ENCODE measurements at places on chromosomes 6 and 20.

DNA sequence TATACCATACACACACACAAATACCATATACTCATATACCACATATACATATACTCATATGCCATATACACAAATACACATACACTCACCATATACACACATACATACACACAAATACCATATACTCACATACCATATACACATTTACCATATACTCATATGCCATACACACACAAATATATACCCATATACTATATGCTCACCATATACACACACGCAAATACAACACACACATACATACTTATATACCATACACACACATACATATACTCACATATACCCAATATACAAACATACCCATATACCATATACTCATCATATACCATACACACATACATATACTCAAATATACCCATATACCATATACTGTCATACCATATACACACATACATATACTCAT, 99.2 kb downstream of the ZMYND8 start:
- no peak for DNase-seq

- no peak for DNase-seq
Measured at GRCh38 chr6:92495242-92495641, 924.1 kb downstream of the EPHA7 start.

- no peak for DNase-seq
Measured at GRCh38 chr6:12875051-12875450, 158.5 kb downstream of the PHACTR1 start.

- no peak for DNase-seq
Measured at GRCh38 chr20:8842525-8842924, 226.4 kb upstream of the PLCB4 start.

- no peak for DNase-seq
Measured at GRCh38 chr6:100050550-100050949, 56.5 kb upstream of the MCHR2 start.

Data from CD8-positive, alpha-beta memory T cell (primary cell).